ENCODE measurements at places on chromosomes 1 and 21. TPM values are rescaled to one million over a fixed set of nuclear protein-coding genes. Genes with fewer than 3 reads are reported as not detected.

Gene RGS18
- total RNA-seq: not detected

Gene ZSWIM5
- total RNA-seq: 2.5 TPM

Gene TNN
- 0.31 TPM for total RNA-seq

Gene HTR6
- total RNA-seq: 0.69 TPM

Gene DSCAM
- 0.15 TPM for total RNA-seq

Gene TRIM17
- total RNA-seq: 2.3 TPM

Gene YY1AP1
- 46.1 TPM for total RNA-seq

Gene TGFB2
- total RNA-seq: 0.84 TPM

DNA sequence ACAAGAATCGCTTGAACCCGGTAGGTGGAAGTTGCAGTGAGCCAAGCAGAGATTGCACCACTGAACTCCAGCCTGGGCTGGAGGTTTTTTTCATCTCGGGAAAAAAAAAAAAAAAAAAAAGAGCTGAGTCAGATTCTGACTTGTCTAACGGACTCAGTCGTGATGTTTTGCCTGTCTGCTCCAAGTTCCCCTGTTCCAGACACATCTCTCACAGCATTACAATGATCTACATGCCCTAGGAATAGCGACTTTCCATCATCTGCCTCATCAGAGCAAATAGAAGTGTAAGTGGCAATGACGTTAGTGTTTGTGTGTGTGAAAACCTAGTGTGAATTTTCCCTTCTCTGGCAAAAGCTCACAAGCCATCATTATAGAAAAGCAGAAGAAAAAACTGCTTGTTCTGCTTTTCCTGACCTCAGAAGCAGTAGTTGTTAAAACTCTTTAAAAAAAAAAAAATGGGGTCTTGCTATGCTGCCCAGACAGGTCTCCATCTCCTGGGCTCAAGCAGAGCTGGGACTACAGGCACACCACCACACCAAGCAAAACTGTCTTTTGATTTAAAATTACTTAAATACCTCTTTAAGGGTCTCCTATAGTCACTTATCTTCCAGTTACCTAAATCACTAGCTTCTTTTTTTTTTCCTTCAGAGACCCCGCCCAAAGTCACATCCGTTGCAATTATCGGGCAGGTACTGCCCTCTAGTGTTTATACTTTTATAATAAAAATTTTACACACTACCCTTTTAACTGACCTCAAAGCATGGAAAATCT lies 37.3 kb downstream of the PLEKHO1 start:
- H3K36me3 ChIP-seq: no peaks in the 10 kb centered on the region
- H3K4me1 ChIP-seq: peaks cover 3% of the 10 kb centered on the region
- DNase-seq: no peak
- no peaks in the 10 kb centered on the region for H3K27me3 ChIP-seq

DNA sequence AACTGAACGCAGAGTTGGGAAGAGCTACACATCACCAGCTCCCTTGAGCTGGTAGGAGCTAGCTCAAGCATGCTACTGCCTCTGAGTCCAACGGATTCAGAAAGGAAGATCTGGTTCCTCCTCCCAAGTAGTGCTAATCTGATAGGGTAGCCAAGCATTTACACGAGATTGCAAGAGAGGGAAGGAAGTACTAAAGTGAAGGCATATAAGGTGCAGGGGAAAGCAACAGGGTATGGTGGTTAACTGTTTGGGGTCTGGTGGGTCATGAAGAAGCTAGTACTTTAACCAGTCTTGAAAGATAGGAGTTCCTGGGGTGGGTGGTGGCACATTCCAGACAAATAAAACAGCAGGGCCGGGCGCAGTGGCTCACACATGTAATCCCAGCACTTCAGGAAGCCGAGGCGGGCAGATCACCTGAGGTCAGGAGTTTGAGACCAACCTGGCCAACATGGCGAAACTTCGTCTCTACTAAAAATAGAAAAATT lies 20.2 kb upstream of the ZNF436 start:
- H3K36me3 ChIP-seq: no peaks in the 10 kb centered on the region
- no peak for DNase-seq
- no peak overlapping the region for H3K27ac ChIP-seq
- H3K27me3 ChIP-seq: peaks cover 61% of the 10 kb centered on the region

- H3K27me3 ChIP-seq: no peaks in the 10 kb centered on the region
- DNase-seq: no peak
- peak overlapping the region; percentile 94 for H3K27ac ChIP-seq
- no peaks in the 10 kb centered on the region for H3K4me1 ChIP-seq
- H3K36me3 ChIP-seq: no peaks in the 10 kb centered on the region
- peak overlapping the region; percentile 95 for H3K4me3 ChIP-seq
Measured at GRCh38 chr1:19209439-19209989, 552 bp downstream of the UBR4 start.

DNA sequence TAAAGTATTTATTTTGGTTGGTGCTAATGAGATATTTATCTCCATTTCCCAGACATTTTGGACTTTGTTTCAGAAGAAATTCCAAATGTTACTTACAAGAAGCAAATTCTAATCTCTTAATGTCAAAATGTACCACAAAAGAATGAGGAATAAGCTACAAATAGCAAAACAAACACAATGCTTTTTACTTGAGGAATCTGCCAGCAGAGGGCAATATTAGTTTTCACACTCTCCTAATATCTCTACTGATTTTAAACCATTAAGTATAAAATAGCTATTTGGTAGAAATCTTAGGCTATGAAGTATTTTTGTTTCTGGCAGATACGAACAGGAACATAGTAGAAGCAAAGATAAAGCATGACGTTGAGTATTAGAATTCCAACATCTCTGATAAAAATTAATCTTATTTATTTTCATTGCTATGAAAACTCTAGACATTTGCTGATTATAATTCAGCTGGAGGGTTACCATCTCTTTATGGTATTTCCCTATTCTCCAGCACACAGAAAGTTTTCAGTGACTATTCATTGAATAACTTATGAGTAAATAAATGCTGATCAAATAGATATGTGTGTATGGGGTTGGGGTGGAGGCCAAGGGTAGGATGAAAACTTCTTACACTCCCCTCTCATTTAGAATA lies 13.4 kb upstream of the HMCN1 start:
- H3K27me3 ChIP-seq: no peaks in the 10 kb centered on the region
- H3K27ac ChIP-seq: no peak overlapping the region
- no peak overlapping the region for H3K4me3 ChIP-seq
- no peaks in the 10 kb centered on the region for H3K36me3 ChIP-seq
- H3K4me1 ChIP-seq: no peaks in the 10 kb centered on the region

DNA sequence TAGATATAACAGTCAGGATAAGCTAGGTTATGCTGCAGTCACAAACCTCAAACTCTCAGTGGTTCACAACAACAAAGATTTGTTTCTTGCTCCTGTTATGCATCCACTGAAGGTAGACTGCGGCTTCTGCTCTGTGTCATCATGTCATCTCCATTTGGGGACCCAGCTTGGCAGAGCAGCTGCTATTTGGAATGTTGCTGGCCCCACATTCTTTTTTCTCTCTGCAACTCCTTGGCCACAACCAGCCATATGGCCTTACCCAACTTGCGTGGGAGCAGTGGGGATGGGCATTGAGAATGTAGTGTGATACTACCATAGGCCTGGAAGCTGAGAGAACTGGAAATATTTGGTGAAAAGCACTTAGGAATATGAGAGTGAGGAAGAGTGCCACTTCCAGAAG lies 26.4 kb downstream of the AGO4 start:
- no peaks in the 10 kb centered on the region for H3K4me1 ChIP-seq
- no peak for DNase-seq
- H3K4me3 ChIP-seq: no peak overlapping the region
- H3K27ac ChIP-seq: no peak overlapping the region
- peaks cover 15% of the 10 kb centered on the region for H3K36me3 ChIP-seq

DNA sequence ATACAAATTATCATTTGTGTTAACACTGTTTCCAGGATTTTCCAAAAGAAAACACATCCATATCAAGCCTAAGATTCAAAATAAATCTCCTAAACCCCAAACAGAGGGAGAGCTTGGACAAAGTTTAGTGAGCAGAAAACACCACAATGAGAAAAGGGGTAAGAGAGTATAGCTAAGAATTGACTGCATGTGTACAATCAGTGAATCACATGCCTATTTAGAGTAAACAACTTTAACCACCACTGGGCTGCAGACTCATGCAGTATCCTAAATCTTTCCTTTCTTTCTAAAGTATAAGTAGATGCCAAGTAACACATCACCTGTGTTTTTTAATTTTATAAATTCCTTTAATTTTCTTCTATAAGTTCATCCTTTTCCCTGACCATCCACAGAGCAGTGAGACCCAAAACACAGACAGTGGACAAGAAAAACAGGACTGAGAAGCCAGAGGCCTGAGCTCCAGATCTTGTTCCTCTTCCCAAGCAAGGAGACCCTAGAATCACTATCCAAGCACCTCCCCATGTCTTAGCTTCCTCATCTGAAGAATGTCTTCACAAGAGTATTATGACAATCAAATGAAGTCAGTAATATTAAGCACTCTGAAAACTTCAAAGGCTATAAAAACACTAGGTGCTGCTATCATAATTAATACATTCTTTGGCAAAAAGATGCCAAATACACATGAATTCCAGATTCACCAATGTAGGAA lies 93.1 kb downstream of the VAV3 start:
- no peaks in the 10 kb centered on the region for H3K27me3 ChIP-seq
- H3K4me1 ChIP-seq: peaks cover 4% of the 10 kb centered on the region
- H3K36me3 ChIP-seq: no peaks in the 10 kb centered on the region
- no peak for DNase-seq
- no peak overlapping the region for H3K27ac ChIP-seq

DNA sequence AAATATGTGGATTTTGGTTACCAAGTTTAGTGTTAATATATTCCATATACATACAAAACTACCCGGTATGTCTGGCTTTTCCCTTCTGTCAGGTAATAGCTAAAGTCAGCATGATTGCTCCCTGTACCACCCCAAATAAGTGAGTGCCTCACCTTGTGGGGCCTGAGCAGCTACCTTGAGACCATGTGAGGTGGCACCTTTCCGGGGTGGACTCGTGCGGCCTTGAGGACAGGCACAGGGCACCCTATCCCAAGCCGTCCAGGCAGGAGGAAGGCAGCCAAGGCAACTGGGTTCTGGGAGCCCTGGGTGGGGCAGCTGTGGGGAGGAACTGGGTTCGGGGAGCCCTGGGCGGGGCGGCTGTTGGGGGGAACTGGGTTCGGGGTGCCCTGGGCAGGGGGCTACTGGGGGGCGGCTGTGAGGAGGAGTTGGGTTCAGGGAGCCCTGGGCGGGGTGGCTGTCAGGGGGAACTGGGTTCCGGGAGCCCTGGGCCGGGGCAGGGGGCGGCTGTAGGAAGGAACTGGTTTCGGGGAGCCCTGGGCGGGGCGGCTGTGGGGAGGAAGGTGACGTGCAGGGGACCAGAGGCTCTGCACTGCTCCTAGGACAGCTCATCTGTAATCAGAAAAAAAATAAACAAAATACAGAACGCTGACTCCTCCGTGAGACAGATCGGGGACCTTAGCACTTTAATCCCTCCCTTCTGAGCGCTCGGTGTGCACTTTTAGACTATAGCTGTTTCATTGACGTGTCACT lies 63.3 kb downstream of the POFUT2 start:
- H3K4me3 ChIP-seq: no peak overlapping the region
- no peaks in the 10 kb centered on the region for H3K4me1 ChIP-seq
- H3K27me3 ChIP-seq: no peaks in the 10 kb centered on the region
- DNase-seq: no peak
- H3K27ac ChIP-seq: no peak overlapping the region
- no peaks in the 10 kb centered on the region for H3K36me3 ChIP-seq

DNA sequence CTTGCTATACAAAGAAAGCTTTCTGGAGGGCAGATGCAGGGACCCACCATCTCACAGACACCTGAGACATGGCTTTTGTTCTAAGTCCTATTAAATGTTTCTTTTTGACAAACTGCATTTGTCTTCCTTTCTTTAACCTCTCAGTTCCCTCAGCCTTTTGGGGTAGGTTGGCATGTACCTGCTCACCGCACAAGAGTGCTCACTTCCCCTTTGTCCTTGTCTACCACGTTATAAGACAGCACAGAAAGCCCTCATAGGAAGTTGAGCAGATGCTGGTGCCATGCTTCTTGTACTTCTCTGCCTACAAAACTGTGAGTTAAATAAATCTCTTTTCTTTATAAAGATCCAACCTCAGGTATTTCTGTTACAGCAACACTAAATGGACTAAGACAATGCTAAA lies 31.9 kb upstream of the RGS21 start:
- H3K36me3 ChIP-seq: no peaks in the 10 kb centered on the region
- no peaks in the 10 kb centered on the region for H3K4me1 ChIP-seq
- DNase-seq: no peak

GRCh38 chr1:87898431-87898830 lies 569.8 kb downstream of the LMO4 start:
- DNase-seq: no peak
- no peak overlapping the region for H3K27ac ChIP-seq
- H3K4me3 ChIP-seq: no peak overlapping the region
- no peaks in the 10 kb centered on the region for H3K4me1 ChIP-seq
- H3K27me3 ChIP-seq: no peaks in the 10 kb centered on the region

- no peak overlapping the region for H3K27ac ChIP-seq
- H3K4me1 ChIP-seq: no peaks in the 10 kb centered on the region
- H3K27me3 ChIP-seq: no peaks in the 10 kb centered on the region
- H3K36me3 ChIP-seq: no peaks in the 10 kb centered on the region
- DNase-seq: no peak
- no peak overlapping the region for H3K4me3 ChIP-seq
Measured at GRCh38 chr1:177411381-177411780, 240.6 kb downstream of the BRINP2 start.

GRCh38 chr1:223129229-223129901 lies 13.7 kb downstream of the TLR5 start:
- DNase-seq: no peak
- H3K4me3 ChIP-seq: no peak overlapping the region
- no peak overlapping the region for H3K27ac ChIP-seq
- H3K27me3 ChIP-seq: peaks cover 5% of the 10 kb centered on the region

- H3K4me3 ChIP-seq: no peak overlapping the region
- no peaks in the 10 kb centered on the region for H3K4me1 ChIP-seq
- H3K27ac ChIP-seq: no peak overlapping the region
- no peak for DNase-seq
Measured at GRCh38 chr1:101971304-101971703, 25.4 kb downstream of the OLFM3 start.

- peak overlapping the region; percentile 29 for H3K4me3 ChIP-seq
- H3K27ac ChIP-seq: no peak overlapping the region
- peaks cover 6% of the 10 kb centered on the region for H3K36me3 ChIP-seq
Measured at GRCh38 chr1:113768916-113769600, 9.8 kb upstream of the PHTF1 start.

DNA sequence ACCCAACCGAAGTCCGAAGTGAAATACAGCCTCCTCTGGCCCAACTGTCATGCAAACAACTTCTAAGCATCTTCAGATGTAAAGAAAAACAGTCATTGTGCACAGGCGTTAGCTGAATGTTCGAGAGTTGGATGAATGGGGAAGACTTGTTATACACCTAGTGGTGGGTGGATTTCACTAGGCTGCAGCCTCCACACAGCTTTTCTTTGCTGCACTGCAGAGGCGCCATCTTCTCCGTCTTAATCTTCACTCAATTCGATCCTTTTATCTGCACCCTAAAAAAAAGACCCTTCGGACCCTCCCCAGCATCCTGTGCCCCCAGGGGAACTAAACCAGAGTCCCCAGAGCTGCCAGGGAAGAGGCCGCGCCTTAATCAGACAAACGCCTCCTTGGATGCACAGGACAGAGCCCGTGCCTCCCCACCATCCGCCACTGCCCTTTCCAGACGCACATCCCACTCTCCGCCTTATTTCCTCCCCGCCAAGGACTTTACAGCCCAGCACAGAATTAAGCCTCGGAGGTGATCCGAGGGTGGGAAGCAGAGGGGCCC lies 1.4 kb downstream of the APP start:
- peaks cover 12% of the 10 kb centered on the region for H3K4me1 ChIP-seq
- H3K27me3 ChIP-seq: peaks cover 5% of the 10 kb centered on the region
- peak overlapping the region; percentile 78 for H3K27ac ChIP-seq
- H3K4me3 ChIP-seq: peak overlapping the region; percentile 94

Measured in H1 (cell line).